ENCODE measurements at places on chromosomes 1 and 21.

DNA sequence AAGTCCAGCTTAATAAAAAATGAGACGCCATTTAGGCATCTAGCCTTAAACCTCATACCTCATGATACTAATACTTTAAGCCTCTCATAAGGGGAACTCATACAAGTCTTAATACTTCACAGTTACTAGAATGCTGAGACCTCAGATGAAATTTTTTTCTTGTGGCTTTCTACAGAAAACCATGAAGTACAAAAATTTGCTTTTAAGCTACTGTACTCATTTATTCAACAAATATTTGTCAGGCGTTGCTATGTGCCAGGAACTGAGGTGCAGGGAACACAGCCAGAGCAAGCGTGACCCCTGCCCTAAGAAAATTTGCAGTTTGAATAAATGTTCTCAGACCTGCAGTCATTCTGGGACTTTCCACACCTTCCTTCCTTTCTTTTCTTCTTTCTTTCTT lies 150.6 kb downstream of the MRPL39 start:
- DNase-seq = no peak

DNA sequence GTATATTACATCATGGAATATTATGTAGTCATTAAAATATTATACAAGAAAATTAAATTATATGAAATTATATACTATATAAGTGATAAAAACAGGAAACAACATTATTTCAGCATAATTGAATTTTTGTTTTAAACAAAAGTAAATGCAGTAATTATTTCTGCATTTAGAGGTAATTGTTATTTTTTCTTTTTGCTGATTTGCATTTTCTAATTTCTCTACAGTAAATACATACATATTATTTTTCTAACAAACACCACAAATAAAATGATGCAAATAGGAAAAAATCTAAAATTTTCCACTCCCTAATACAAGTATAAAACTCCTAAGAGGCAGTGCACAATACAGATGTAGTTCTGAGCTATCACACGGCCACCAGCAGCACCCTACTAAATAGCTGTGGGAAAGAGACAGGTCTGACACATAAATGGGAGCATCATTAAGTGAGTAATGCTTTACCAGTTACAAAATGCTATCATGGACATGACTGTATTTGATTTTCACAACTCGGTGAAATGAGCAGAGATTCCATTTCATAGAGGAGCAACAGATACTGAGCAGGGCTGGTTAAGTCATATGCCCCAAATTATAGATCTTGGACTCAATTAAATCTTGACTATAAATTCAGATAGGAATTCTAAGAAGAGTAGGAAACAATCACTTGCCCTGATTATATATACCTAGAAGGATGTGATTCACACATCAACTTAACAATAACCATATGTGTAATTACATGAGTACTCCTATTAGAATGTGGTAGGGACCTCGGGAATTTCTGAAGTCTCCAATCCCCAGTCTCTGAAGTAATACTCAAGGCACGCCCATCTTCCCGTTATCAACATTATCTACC lies 49.0 kb downstream of the NRIP1 start:
- DNase-seq = no peak

GRCh38 chr1:47725000-47725473 lies 272.1 kb downstream of the TRABD2B start:
- DNase-seq = no peak

GRCh38 chr21:34154878-34155277 lies 81.5 kb downstream of the MRPS6 start:
- DNase-seq = no peak

- no peak for DNase-seq
Observed at GRCh38 chr1:53899206-53899628, 5.2 kb downstream of the DIO1 start.

DNA sequence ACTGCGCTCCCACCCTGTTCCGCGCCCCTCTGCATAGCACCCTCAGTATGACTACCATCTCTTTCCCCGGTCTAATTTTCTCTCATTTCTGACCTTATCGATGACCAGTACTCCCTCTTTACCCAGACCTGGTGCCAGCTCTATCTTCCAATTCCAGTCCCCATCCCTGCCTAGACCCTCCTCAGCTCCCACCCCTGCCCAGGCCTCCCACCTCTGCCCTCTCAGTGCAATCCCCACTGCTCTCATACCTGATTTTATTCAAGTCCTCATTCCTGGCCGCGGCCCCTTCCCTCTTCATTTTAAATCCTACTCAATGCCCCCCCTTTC lies 1.3 kb downstream of the USP24 start:
- no peak for DNase-seq

GRCh38 chr1:157925419-157926166 lies 67.9 kb upstream of the KIRREL1 start:
- DNase-seq = no peak

DNA sequence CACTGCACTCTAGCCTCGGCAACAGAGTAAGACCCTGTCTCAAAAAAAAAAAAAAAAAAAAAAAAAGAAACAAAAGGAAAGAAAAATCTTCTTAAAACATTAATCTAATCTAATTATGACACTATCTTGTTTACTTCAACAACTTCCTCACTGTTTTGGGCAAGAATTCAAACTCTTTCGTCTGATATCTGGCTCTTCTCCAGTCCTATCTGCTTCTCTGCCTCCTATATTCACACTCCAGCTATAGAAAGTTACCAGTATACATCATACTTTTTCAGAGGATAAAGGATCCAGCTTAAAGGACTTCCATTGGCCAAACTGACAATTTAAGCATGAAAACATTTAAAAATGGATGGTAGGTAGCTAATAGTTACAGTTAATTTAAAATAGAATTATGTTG lies 47.3 kb downstream of the EIF2B3 start:
- DNase-seq = no peak

GRCh38 chr1:210582205-210582970 lies 253.7 kb downstream of the HHAT start:
- no peak for DNase-seq

DNA sequence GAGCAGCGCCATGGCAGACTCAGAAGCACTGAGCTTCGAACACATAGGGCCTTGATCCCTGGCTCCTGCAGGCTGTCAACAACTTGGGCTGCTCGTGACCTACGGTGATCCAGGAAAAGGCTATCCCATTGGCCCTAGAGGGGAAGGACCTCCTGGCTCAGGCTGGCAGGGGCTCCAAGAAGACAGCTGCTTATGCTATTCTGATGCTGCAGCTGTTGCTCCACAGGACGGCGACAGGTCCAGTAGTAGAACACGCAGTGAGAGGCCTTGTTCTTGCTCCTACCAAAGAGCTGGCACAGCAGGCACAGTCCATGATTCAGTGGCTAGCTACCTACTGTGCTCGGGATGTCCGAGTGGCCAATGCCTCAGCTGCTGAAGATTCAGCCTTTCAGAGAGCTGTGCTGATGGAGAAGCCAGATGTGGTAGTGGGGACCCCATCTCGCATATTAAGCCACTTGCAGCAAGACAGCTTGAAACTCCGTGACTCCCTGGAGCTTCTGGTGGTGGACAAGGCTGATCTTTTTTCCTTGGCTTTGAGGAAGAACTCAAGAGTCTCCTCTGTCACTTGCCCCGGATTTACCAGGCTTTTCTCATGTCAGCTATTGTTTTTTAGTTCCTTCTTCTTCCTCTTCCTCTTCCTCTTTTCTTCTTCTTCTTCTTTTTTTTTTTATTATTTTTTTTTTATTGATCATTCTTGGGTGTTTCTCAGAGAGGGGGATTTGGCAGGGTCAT lies 18.9 kb downstream of the ITLN2 start:
- peak; percentile 44 for DNase-seq

DNA sequence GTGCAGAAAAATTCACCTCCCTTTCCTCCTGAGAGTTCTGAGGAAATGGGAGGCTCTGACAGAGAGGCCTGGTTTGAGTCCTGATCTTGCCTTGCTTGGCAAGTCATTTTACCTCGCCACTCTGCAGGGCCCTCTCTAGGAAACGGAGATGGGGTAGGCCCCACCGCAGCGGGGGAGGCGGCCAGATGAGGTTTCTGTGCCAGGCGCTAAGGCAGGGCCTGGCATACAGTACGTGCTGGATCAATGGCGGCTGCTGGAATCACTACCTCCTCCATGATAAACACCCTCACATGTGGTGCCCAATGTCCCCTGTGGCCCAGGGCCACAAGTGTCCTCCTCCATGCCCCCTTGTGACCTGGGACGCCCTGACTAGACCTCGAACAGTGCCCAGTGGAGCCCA lies 499 bp upstream of the PLEKHG5 start:
- DNase-seq = no peak

DNA sequence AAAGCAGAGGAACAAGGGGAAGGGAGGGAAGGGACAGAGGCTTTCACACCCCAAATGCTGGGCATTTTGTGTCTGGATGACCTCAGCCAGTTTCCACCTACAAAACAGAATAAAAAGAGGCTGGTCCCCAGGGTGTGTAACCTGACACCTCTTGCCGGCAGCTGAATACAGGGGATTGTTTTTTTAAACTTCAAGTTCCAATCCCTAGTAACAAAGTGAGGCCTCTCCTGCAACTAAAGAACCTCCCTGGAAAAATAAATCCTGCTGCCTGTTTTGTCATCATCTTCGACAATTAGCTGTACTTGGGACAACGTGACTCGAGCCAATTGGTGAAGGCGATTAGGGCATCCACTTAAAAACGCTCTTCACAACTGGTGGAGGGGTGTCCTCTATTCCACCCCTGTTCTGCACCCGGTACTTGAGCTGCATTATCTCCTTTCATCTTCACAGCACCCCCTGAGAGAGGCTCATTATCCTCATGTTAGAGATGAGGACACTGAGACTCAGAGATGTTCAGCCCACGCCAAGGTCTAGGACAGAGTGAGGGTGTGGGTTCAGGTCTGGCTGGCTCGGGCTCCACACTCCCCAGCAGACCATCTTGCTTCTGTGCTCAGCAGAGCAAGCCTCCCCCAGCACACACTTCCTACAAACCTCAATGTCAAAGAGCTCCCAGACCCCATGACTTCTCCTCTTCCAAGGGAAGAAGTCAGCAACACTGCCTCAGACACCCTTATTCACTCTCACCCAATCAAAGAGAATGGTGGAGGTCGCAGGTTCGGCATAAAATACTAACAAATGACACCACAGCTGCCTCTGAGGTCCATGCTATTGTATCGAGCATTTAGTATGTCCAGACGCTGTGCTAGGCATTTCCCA lies 15.2 kb downstream of the ITPKB start:
- peak; percentile 79 for DNase-seq

GRCh38 chr1:228271701-228272251 lies 63.9 kb downstream of the OBSCN start:
- DNase-seq = no peak

DNA sequence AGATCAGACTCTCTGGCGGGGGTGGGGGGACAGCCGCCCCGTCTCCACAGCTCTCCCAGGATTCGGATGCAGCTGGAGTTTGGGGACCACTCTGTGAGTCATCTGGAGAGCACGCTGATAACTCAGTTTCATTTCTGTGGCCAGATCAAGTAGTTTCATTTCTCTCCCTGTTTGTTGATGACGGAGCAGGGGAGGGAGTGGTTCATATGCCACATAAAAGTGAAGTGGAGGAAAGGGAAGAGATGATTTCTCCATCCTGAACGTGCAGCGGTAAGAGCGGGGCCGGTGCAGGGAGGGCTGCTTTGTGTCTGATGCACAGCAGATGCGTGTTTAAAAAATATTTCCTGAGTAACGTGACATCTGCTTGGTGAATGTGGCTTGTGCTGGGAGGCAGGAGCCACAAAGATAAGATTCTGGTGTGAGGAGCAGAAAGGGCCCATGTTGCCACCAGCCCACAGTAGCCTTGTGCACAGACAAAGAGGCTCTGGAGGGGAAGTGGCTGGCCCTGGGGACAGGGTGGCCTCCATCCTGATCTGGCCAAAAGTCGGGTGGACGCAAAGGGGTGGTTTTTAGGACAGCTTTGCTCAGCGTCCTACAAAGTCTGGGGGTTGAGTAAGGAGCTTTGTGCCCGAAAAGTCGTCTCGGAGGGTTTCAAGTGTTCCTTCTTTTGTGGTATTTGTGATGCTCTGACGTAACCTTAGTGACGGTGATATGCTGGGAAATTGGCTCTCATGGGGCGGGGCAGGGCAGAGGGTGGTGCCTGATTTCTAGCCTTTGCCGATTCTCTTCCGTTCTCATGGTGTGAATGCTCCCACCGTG lies at the start of gene MX2:
TSS of gene MX2 (plus strand) at position 242 of the 819 bp plus-strand sequence. CDS start 14,880 bp downstream, outside the sequence.
- no peak for DNase-seq

DNA sequence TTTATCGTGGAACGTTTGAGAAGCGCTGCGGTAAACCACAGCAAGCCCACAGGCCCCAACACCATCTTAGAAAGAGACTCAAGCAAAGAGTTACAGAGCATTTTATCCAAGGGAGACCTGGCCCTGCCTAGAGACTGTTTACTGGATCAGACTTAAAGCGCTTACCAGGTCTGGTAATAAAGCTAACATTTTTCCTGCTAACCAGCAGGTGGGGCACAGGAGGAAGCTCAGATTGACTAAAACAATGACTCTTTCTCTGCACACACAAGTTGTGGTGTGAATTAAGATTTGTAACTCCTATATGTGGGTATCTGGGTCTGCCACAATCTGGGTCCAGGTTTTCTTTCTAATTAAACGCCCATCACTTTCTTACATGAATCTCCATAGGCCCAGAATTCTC lies 136.5 kb upstream of the ETS2 start:
- no peak for DNase-seq

DNA sequence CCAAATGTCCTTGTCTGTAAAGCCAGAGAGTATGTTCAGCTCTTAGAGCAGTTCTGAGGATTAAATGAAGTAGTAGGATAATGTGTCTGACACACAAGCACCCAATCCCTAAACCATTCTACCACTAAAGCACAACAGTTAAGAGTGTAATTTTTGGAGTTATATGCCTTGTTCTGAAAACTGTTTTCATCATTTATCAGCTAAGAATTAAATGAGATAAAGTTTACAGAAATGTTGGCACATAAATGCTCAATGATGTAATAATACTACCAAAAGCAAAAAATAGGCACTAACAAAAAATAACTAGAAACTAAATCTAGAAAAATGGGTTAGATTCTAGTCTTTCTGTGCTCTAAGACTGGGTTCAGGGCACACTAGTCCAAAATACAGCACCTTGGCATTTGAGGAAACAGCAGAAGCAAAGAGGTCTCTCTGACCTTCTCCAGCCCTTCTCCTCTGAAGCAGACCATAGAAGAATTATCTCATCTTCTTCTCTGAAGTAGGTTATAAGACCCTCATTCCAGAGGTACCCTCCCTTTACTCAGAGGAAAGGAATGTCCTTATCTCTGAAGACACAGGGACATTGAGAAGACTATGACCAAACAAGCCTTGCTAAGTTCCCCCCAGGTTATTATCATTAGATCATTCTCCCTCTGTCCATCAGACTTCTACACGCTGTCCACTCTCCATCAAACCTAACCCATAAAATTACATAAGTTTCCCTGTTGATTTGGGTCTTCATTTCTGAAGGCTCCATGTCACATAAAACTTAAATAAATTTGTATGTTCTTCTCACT lies 20.6 kb downstream of the ABL2 start:
- DNase-seq = no peak

- DNase-seq = no peak
Observed at GRCh38 chr1:57017200-57017599, 51.4 kb upstream of the C8B start.

All from right hindlimb (tissue), 1 donor.